ENCODE measurements at places on chromosomes 4 and X.

DNA sequence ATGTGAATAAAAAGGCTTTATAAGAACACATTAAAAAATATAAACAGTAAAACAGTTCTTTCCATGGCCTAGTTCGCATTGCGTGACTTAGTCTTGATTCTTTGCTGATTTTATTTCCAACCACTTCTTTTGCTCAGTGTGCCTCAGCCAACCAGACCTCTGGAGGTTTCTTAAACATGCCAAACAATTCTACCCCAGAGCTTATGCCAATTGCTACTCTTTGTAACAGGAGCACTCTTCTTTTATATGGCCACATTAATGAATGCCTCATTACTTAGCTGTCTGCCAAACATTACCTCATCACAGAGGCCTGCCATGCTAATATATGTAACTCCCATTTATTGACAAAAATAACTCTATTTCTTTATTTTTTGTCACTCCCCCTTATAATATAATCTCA is 202.3 kb downstream of the NDST4 start:
- no peak for DNase-seq

DNA sequence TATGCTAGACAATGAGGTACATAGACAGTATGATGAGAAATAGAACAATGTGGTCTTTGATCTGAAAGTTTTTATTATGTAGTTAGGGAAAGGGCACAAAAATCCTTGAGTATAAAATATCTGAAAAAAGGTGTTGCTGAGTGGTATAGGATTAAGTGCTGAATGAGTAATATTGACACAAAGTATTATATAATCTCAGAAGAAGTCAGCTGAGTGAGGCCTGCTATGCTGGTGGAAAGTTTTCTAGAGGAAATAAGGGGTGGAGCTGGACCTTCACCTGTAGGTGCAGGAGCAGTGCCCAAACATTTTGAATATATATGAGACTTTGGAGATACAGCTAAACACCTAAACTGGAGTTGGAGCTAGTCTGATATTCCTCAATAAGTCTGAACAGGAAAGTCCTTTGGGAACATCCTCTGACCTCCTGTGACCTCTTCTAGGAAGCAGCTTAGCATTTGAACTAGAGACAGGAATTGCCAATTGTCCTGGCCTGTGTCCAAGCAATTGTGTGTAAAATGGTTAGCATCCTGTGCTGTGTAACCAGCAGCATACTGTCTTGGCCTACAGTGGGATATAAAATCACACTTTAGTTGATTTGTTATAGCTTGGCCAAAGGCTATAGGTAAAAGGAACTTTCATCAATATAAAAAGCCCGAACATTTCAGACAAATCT is 285.3 kb downstream of the ANKRD50 start:
- DNase-seq = no peak

- no peak for DNase-seq
These were observed 170.4 kb downstream of the SMIM20 start for GRCh38 chr4:26084414-26084813.

GRCh38 chr4:177964693-177965168 is 522.5 kb upstream of the AGA start:
- no peak for DNase-seq

GRCh38 chr4:110184140-110184790 is 14.2 kb downstream of the ELOVL6 start:
- no peak for DNase-seq

DNA sequence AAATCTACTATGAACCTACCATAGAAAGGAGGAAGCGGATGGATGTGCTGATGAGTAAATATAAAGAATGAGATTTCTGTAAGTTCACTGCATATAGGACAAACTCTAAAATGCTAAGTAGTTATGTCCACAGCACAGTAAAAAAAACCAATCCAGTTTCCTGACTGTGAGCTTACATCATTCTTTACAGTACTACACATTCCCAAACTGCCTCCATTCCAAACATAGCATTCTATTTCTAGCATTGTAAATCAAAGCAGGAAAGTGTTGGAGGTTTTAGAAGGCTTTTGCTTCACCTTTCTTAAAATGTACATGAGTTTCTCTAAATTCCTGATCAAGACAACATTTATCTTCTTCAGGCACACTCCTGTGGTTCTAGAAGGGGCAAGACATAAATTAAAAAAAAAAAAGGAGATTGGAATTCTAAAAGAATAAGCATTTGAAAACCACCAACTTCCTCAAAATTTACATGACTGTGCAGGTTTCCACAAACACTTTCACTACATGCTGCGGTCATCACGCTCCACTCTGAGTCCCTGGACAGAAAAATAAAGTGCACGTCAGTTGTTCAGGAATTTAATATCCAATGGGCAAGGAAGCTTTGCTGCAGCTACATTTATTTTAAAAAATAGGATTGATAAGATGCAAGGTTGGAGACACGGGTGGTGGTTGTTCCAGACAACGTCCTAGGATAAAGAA is 297.6 kb upstream of the STS start:
- no peak for DNase-seq

- no peak for DNase-seq
These were observed 98.7 kb downstream of the MAB21L2 start for GRCh38 chr4:150680651-150681050.

DNA sequence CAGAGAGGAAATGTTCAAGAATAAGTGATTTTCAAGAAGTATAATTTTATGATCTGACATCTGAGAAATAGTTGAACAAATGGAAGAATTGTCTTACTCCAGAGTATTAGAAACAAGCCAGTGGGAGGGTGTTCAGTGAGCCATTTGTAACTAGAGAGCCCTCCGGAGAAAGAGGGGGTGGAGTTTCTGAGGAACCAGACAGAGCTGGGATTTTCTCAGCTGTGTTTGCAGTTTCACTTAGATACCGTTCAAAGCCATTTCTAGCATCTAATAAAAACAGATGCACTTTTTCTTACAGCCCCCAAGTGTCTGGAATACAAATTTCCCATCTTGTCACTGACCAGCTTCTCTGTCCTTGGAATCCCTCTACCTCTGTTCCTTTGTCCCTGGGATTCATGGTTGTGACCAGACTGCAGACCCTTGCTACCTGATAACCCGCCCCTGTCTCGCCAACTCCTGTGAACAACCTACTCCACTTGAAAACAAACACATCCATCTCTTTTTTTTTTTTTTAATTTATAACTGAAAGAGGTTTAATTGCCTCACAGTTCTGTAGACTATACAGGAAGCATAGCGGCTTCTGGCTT is 132.8 kb upstream of the KLF3 start:
- DNase-seq = no peak

Data from activated CD4-positive, alpha-beta T cell treated with anti-CD3 and anti-CD28 coated beads, Interleukin-2, amount 50 U/mL, for 1 hour (primary cell).